ENCODE measurements at places on chromosomes 4 and X.

DNA sequence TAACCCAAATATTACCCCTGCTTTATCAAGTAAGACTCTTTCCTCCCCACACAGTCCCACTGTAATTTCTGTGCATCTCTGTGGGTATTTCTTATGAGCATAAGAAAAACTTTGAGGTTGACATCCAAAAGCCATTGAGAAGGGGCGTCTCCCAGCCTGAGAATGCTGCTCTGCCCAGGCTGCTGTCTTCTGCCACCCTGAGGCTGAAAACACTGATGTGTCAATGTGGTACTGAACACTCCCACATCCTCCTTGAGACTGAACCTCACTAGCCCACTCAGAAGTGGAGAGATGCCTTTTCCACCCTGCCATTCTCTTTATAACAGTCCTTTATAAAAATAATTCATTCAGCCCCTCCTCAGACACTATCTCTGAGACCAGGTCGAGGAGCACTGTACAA lies 120.8 kb downstream of the SMIM20 start:
- DNase-seq: no peak

- DNase-seq: no peak
These were observed 563.4 kb downstream of the DACH2 start for GRCh38 chrX:86711531-86712180.

DNA sequence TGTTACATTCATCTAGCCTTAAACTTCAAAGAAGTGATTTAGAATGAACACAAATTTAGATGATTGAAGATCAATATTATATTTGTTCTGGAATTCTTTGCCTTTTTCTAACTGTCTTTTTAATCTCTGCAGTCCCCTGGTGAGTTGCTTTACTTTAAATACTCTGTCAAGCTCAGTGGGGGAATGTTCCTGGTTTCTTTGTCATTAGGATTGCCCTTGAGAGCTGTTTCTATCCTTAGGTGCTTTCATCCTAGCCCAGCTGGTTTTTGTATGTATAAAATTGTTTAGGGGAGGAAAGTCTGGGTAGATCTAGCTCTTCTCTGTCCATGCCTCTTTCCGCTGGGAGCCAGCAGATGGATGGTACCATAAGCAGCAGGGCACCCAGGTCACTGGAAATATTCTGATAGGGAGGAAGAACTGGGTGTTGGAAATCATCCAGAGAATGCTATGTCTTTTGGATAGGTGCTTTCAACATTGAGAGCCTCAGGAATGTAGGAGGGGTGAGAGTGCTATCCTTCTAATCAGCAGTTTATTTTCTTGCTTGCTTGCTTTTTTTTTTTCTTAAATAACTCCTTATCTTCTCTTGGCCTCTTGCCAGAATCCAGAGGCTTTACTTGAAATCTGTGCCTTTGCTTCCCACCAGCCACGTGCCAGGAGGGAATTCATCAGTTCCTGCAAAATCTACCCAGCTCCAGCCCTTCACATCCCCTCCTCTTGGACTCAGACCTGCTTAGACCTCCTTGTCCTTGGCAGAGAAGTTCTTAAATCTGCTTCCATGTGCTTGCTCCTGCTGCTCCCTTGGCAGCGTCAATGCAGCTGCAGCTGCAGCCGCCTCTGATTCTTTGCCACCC lies 215.3 kb upstream of the ANXA3 start:
- no peak for DNase-seq

GRCh38 chrX:54358424-54359211 lies 772 bp upstream of the WNK3 start:
- peak; percentile 45 for DNase-seq
